Activated CD8-positive, alpha-beta memory T cell treated with anti-CD3 and anti-CD28 coated beads, Interleukin-2, amount 50 U/mL, for 4 hours (primary cell): ENCODE measurements at places on chromosomes 1 and 21.
A peak's percentile ranks its signal among the peaks of the same experiment; 100 is the strongest.

DNA sequence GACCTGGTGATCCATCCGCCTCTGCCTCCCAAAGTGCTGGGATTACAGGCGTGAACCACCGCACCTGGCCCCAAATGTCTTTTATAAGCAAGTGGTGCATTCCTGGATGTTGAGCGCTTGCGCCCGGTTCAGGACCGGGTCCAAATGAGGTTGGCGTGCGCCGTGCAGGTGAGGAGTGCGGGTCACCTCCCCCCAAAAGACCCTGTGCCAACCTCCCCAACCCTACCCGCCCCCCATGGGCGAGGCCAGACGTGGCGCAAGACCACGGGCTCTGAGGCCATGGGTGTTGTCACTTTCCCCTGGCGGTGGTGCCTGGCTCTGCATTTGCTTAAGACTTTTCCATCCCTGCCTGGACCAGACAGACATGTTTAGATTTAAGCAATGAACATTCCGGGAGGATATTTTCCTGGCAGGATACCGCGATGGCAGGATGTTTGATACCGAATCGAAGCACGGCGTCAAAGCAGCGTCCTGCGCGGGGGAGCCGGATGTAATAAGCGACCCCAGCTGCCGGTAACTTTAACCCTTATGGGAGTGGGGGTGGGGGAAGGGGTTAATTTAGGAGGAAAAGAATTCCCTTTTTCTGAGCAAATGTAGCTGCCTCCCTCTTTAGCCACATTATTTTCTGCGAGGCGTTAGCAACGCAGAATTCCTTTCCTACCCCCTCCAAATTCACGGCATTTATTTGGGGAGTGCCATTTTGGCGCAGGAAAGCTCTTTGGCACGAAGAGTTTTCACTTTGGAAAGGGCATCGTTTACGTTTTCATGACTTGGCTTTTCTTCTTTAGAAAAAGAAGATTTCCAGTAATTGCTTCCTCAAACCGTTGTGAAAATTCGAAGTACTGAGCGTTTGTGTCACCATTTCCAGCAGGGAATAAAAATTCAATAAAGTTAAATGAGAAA lies 27.8 kb upstream of the RNF187 start:
- peak; percentile 45 for DNase-seq

DNA sequence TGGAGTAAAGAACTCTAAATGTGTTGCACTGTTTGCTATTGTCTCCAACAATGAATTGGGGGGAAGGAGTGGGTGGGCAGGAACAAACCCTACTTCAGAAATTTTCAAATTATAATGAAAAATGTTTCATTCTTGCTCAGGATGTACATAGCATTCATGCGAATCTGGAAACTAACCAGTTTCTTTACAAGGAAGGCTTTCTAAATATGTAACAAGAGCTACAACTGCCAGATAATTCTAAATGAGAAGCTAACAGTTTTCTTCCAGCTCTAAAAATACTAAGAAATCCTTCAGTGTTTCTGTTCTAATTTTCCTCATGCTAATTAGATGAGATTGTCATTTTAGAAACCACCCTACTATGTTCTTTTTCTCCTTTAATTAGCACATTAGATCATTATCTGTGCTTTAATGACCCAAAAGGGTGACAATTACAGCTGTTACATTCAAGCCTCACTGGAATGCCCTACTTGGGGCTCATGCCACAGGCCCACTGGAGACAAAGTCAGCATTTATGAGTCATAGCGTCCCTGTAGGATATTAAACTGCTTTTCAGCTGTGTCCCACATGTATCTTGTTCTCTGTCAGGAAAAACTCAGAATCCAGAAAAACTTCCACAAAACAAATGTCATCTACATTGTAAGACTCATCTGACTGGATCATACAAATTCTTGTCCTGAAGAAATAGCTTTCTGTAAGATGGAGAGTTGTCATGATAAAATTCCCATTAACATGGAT lies 804.6 kb upstream of the CXADR start:
- no peak for DNase-seq

DNA sequence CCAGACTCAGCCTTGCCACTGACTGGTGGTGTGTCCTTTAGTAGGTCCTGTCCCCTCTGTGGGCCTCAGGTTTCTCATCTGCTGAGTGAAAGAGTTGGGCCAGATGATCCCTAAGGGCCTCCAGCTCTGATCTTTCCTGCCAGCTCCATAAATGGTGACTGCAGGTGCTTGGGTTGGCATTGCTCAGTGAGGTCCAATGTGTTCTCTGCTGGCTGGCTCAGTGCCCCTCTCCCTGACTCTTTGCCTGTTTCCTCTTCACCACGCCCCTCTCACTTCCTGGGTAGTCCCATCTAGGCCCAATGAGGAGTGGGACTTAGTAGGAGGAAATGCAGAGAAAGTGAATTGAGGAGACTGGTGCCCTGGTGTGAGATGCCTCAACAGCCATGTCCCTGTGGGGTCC lies 36.6 kb downstream of the UBE2T start:
- no peak for DNase-seq

GRCh38 chr1:12620488-12620865 lies 2.5 kb upstream of the DHRS3 start:
- no peak for DNase-seq

GRCh38 chr1:221509575-221510355 lies 232.1 kb downstream of the DUSP10 start:
- no peak for DNase-seq

GRCh38 chr1:41439234-41439633 lies 45.2 kb downstream of the EDN2 start:
- DNase-seq: no peak

DNA sequence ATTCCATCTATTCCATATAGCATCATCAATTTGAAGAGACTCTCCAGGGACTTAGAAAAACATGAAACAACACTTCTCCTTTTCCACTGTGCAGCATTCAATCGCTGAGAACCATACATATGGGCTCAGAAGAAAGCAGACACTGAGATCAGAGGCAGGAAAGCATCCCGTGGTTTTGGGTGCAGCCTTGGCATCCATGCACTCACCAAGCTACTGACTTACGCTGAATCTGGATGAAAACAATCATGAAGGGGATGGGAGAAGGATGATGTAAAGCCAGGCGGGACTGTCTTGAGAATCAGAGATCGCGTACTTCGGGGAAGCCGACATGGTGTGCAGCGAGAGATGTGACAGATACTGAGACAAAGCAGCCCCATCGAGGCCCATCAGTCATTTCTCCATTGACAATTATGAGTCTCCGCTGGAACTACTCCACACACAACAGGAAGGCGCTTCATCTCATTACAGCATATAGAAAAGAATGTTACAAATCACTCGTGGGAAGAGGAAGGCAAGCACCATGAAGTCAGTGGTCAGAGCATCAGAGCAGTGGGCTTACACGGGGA lies 2.3 kb upstream of the TIAM1 start:
- DNase-seq: no peak

DNA sequence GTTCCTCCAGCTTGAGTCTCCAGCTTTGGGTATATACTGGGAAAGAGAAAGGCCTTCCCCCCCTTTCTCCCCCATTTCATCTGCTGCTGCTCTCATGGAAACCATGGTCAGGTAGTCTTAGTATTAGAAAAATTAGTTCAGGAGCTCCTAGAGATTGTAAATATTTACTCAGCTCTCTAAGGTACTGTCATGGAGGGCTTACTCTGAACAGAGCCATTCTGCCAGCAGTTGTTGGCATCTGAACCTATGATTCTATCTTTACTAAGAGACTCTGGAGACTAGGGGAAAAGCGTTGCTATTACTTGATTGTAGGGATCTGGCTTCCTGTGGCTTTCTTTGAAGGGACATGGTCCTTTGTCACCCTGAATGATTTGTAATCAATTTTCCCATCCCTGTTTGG lies 6.1 kb downstream of the INTS3 start:
- DNase-seq: no peak

DNA sequence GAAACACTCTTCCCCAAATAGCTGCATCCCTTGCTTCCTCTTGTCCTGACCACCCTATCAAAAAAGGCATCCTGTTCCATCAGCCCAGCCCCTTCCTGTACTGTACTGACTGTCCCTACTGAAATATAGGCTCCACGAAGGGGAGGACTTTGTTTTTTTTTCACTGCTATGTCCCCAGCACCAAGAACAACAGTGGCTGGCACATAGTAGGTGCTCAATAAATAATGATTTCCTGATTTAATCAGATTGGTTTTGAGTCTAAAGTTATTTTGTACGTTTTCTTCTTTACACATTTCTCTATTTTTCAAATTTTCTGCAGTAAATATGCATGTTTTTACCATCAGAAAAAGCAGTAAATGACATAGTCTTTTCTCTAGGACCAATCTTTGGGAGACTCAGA lies 73.9 kb downstream of the CD58 start:
- no peak for DNase-seq

- no peak for DNase-seq
Measured at GRCh38 chr1:43445606-43446387, 7.9 kb downstream of the HYI start.

DNA sequence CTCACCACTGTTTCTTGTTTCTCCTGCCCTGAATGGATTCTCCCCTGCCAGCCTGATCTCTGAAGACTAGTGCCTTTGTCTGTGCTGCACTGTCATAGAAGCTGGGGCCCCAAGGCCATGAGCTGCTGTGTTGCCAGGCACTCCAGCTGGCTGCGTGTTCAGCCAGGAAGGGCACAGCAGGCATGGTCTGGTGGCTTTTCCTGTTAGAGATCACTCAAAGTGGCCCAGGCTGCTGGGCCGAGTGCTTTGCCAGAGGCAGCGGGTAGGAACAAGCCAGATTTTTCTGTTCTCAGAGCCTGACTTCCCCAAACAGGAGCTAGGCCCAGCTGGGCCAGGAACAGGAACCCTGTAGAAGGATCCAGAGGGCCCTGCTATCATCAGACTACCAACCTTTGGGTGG lies 5.2 kb downstream of the ADPRS start:
- no peak for DNase-seq

- no peak for DNase-seq
Measured at GRCh38 chr1:171254859-171255258, 6.6 kb downstream of the FMO1 start.

- no peak for DNase-seq
Measured at GRCh38 chr1:243267471-243267880, 11.6 kb downstream of the SDCCAG8 start.

GRCh38 chr1:172212124-172212523 lies 208.4 kb upstream of the C1orf105 start:
- no peak for DNase-seq

DNA sequence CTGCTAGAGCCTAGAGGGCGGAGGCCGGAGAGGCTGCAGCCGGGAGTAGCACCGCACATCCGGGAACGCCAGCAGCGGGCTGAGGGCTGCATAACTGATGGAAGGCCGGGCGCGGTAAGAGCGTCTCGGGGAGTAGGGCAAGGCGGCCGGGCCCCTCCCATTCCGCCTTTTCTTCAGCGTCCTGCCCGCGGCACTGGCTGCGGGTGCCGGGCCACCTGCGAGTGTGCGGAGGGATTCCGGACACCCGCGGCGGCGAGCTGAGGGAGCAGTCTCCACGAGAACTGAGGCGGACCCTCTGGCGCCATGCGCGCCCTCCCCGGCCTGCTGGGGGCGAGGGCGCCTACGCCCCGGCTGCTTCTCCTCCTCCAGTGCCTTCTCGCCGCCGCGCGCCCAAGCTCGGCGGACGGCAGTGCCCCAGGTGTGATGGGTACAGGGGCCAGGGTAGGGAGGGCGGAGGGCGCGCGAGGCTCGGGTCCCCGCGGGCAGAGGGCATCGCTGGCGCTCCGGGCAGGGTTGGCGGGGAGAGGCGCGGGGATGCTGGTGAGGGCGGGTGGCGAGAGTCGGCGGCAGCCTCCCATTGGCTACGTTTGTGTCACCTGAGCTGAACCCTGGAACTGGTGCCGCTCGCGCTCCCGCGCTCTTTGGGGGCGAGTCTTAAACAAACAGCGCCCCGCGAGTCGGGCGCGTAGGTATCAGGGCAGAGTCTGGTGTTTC lies 334.4 kb downstream of the SRGAP2C start:
- peak; percentile 81 for DNase-seq

- no peak for DNase-seq
Measured at GRCh38 chr1:66022904-66023620, 230.4 kb downstream of the PDE4B start.

DNA sequence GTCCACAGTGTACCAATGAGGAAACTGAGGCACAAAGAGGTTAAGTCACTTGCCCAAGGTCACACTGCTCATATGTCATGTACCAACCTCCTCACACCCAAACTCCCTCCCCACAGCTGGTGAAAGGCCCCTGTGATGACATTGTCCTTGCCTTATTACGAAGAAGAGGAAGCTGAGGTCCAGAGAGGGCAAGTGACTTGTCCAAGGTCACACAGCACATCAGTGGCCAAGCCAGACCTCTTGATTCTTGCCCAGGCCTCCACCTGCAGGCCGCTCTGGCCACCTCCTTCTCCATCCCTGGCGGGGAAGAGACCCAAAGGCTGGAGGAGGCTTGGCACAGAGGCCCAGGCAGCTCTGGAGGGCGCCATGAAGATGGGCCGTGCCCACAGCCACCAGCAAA lies 492.4 kb downstream of the PTPRU start:
- DNase-seq: no peak

- DNase-seq: peak; percentile 39
Measured at GRCh38 chr1:17502326-17502778, 37.1 kb upstream of the ARHGEF10L start.

- DNase-seq: no peak
Measured at GRCh38 chr21:45141507-45141906, 67.1 kb downstream of the ADARB1 start.

GRCh38 chr1:67646145-67647035 lies 38.6 kb upstream of the GADD45A start:
- peak; percentile 16 for DNase-seq

- DNase-seq: peak; percentile 66
Measured at GRCh38 chr1:179809506-179810366, 66.6 kb downstream of the FAM163A start.

DNA sequence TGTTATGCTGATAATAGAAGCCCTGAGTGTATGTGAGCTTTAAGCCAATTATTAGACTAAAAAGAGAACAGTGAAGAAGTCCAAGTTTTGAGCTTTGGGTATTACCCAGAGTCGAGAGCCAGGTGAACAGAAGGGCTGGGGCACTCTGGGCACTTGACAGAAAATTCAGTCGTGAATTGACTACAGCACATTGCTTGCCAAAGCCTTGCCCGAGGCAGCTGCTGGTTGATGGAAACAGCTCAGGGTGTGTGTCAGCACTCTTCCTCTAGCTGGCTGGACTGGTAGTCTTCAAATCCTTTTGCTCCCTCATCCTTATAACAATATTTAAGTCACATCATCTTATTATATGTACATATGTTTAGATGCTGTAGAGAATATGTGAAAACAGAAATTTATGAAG lies 21.3 kb downstream of the PDE4B start:
- no peak for DNase-seq
